ENCODE measurements at places on chromosomes 4 and X.

DNA sequence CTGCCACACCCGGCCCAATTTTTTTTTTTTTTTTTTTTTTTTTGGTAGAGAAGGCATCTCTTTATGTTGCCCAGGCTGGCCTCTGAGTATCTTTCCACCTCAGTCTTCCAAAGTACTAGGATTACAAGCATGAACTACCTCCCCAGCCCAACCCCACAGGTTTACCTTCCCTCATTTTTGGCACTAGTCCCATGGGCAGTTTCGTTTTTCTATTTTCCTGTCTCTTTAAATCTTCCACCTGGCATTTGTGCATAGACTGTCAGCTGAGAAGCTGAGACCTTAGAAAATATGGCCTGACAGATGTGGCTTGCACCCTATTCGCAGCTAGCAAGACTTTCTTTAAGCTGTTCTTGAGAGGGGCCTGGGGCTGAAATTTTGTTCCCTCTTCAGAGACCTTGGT, 27.9 kb downstream of the TNIP2 start:
- no peak for DNase-seq

DNA sequence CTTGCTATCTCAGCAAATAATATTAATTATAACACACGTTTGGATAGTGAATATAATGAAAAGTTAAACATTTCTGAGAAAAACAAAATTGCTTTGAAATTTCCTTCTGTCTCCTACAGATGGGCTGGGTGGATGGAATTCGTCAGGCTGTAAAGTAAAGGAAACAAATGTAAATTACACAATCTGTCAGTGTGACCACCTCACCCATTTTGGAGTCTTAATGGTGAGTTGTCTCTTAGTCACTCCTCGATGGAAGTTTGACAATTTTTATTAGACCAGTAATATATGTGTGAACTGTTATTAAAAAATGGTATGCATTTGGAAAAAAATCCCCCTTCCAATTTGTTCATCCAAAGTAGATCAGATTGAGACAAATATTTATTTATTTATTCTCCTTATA, 92.5 kb upstream of the BRS3 start:
- DNase-seq: no peak

- no peak for DNase-seq
These were observed 24.1 kb upstream of the TMEM150C start for GRCh38 chr4:82585690-82586435.

- DNase-seq: no peak
These were observed 139.5 kb upstream of the NOCT start for GRCh38 chr4:138875891-138876608.

DNA sequence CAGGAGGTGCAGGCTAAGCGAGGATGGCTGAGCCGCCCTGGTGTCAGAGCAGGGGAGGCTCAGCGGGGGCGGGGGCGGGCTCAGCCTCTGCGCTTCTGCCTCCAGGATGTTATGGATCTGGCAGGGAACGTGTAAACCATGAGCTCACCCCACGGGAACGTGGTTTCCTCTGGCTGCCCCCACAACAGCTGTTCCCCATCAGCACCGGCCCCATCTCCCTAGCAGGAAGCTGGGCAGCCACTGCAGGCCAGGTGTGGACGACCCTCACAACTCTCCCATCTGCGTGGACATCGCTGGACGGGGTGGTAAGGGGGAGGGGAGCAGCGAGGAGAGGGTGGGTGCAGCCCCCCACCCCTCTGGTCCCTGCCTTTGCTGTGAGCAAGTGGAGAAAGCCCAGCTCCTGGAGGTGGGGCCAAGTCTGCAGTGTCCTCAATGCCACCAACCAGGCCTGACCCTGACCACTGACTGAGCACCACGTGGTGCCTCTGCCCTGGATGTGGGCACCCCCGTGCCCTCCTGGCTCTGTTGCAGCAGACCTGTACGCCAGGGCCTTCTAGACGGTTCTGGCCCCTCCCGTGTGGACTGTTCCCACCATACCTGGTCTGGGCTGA, 28.1 kb upstream of the SPON2 start:
- peak; percentile 65 for DNase-seq

- DNase-seq: no peak
These were observed 28.3 kb downstream of the STK32B start for GRCh38 chr4:5079581-5079980.
